ENCODE measurements at places on chromosomes 4 and X.
A peak's percentile ranks its signal among the peaks of the same experiment; 100 is the strongest.

DNA sequence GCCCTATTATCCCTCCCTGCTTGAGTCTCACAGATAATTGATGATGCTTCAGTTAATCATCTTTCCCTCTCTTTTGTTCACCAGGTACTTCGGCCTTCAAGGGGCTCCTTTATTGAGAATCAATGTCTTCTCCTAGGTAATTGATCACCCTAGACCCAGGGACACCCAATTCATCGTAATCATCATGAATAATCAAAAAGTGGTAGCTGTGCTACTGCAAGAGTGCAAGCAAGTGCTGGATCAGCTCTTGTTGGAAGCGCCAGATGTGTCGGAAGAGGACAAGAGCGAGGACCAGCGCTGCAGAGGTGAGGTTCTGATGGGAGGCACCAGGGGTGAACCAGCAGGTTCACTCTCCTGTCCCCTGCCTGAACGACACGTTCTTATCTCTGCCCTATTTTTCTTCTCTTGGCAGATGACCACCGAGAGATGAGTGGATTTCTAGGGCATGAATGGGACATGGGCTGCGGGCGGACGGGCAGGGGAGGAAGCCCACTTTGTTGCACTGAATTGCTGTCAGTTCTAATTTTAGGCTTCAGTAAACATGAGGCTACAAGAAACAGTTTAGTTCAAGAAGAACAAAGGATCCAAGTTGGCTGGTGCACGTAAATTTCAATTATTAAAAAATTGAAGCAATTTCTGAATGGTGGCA lies 80.5 kb downstream of the ALPK1 start:
- DNase-seq: no peak

DNA sequence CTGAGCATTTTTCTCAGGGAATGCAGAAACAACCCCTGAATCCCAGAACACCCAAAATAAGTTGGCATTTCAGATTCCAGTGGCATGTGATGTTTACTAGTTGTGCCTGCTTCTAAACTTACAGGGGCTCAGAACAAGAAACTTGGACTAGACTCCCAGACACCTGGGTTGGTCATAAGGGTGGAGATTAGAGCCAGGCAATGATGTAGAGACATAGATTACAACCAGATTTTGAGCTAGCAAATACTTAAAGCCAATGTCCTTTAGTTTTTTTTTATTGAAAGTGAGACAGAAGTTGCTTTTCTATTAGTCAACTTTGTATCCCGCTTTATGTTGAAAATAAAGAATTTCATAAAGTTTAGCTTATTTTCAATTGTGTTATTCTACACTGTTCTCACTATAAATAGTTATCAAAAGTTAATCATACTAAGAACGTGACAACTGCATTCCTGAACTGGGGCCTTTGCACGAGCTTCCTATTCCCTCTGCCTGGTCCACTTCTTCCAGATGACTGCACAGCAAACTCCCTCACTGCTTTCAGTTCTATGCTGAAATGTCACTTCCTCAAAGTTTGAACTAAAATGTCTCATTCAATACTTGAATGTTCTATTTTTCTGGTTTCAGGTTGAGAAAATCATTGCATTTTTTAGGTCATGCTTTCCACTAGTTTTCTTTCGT lies 224.7 kb upstream of the PPP1R2C start:
- DNase-seq: no peak

- no peak for DNase-seq
These were observed 3.3 kb upstream of the SORCS2 start for GRCh38 chr4:7189066-7189465.

- peak; percentile 32 for DNase-seq
These were observed 96.8 kb upstream of the CXXC4 start for GRCh38 chr4:104591510-104591911.

GRCh38 chr4:183402771-183403170 lies 41.7 kb upstream of the CDKN2AIP start:
- no peak for DNase-seq

All from NCI-H2107 (cell line).